Naive B cell (primary cell): ENCODE measurements at places on chromosomes 4 and X.

DNA sequence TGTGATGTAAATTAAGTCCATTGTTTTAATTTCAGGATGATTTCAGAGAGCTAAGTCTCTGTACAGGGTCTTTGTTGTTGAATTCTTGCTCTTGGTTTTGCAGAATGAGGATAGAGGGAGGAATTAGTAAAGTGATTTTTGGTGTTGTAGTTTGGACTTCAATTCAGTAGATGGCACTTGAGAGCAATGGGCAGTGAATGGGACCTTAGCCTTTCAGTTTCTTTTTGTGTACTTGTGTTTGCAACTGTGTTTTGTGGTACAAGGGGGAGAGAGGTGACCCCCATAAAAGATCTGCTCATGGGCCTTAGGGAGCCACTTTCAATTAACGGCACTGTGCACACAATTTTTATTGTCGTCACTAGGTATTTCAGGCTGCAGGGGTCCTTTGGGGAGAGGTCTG, 340.0 kb downstream of the DCAF12L2 start:
- no peak for DNase-seq

GRCh38 chr4:158033416-158034120, 139.3 kb downstream of the GASK1B start:
- no peak for DNase-seq

- DNase-seq, result peak; percentile 27
These were observed 46.3 kb downstream of the RASSF6 start for GRCh38 chr4:73573794-73574528.

DNA sequence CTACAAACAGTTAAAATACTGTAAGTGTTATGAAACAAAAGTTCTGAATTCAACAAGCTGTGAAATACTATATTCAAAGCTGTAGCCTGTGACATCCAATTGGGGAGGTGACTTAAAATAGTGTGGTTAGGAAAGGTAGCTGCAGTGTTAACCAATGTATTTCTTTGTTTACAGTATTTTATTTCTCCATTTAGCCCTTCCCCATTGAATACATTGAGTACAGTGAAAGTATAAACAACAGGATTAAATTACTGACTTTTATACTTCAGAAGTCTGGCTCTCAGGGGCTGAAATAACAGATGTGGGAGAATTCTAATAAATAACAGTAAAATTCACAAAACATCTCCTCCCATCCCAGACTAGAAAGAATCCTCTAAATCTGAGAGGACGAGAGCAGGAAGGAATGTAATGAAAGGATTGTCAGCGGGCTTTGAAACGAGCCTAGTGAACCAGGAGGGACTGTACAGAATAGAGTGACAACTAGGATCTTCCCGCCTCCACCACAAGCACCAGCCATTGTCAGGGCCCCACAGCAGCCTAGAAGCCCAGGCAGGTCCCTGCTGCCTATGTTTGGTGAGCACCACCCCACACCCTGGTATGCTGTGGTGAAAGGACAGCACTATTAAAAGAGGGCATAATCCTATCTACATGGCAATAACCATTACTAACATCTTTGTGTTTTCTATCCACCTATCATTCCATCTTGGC, 73.7 kb downstream of the SPCS3 start:
- no peak for DNase-seq

- no peak for DNase-seq
These were observed 63.5 kb downstream of the ENPP6 start for GRCh38 chr4:184154199-184154598.

DNA sequence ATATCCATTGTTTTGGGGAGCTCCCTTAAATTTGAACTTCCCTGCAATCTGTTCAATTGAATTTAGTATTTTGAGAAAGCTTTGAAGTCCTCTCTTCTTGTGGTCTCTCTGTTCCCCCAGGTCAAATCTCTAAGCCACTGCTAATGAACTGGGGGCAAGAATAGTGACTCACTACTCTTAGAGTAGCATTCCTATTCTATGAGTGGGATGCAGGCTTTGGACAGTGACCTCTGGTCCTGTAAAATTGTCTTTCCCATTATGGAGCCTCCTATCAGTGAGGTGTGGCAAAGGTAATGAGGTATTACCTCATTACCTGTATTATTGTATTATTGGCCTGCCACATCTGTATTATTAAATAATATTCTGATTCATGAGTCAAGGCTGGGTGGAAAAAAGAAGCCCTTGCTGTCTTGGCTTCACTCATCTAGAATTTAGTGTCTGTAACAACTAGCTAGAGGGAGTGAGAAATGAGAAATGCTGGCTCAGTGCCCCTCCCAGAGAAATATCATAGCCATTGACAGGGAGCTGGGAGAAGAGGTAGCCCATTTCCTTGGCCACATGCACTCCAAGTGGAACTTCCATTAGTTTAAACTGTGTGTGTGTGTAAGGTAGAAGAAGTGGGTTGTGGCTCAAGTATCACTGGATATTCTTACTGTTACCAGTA, 393.9 kb upstream of the CTSO start:
- no peak for DNase-seq

DNA sequence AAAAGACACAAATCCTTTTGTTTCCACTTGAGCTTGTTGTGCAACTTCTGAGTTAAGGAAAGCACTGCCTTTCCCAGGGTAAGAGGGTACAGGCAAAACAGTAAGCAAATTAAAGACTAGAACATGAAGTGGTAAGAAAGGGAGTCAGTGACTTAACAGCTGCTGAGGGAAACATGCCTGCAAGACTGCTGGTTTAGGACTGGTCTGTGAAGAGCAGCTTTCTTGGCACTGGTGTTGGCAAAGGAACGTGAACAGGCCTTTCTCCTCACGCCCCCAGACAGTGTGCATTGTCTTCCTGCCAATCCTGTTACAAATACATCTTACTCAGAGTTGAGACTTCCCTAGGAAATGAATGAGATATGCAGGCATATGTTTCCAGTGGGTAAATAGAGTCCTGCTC, 2.6 kb downstream of the LHFPL1 start:
- no peak for DNase-seq

DNA sequence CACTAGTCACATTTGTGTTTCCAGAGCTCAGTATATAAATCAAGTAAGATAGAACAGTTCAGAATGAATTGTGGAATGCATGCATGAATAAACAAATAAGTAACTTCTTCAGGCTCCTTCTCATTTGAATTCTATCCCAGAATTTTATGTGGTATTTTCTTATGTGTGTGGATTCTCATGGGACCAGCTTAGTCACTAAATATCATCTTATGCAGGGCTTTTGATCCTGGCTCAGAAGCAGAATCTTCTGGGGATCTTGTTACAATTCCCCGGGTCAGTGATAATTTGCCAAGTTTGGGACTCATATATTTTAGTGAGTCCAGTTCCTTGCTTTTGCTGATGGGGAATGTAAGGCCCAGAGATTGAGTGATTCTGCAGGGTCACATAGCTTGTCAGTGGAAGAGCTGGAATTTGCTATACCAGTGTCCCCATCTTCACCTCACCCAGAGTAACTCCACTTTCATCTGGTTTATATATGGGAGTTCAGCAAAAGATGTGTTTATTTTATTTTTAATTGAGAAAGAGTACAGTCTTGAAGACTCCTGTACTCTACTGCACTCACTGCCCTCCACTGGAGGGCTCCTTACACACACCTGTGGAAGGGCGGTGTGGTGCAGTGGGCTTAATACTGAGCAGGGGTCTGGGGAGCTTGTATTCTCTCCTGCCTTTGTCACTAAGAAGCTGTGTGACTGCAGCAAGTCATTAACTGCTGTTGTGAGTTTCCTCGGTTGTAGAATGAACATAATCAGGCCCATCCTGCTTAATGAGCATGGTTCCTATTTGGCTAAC, 198.2 kb upstream of the CXorf66 start:
- DNase-seq, result no peak

- DNase-seq, result no peak
These were observed 190.6 kb upstream of the RBPJ start for GRCh38 chr4:26130173-26130572.

DNA sequence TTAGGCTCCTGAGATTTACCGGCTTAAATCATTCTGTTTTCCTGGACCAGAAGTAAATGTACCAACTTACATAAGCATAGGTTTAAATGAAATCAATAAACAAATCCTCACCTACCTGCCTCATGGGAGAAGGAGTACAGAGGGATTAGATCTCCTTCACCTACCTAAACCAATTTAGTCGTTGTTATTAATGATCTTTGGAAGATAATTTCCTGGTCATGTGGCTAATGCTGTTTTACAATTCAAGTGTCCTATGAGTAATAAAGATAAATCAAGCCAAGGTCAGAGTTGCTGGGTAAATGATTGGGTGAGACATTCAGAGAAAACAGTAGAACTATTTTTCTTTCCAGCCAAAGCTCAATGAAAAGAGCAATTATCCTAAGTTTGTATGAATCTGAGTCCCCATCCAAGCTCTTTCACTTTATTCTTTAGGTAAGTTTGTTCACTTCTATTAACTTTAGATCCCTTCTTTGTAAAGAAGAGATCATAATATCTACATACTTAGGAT, 423.0 kb upstream of the FAM241A start:
- no peak for DNase-seq

GRCh38 chr4:71229477-71230270, 109.1 kb upstream of the SLC4A4 start:
- DNase-seq, result no peak

GRCh38 chrX:118847676-118848075, 24.1 kb downstream of the ZCCHC12 start:
- peak; percentile 39 for DNase-seq

GRCh38 chrX:137236837-137237236, 203.0 kb upstream of the GPR101 start:
- no peak for DNase-seq

DNA sequence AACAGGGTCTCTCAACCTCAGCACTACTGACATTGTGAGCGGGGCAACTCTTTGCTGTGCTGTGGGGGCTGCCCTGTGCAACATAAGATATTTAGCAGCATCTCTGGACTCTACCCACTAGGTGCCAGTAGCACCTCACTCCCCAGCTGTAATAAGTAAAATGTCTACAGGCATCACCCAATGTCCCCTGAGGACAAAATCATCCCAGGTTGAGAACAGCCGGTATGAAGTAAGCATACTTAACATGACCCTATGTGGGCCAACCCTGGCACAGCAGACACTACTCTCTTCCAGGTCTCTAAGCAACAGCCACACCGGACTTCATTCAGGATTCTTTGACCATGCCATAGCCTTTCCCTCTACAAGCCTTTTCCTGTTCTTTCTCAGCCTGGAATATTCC, 10.5 kb upstream of the MGST2 start:
- no peak for DNase-seq

DNA sequence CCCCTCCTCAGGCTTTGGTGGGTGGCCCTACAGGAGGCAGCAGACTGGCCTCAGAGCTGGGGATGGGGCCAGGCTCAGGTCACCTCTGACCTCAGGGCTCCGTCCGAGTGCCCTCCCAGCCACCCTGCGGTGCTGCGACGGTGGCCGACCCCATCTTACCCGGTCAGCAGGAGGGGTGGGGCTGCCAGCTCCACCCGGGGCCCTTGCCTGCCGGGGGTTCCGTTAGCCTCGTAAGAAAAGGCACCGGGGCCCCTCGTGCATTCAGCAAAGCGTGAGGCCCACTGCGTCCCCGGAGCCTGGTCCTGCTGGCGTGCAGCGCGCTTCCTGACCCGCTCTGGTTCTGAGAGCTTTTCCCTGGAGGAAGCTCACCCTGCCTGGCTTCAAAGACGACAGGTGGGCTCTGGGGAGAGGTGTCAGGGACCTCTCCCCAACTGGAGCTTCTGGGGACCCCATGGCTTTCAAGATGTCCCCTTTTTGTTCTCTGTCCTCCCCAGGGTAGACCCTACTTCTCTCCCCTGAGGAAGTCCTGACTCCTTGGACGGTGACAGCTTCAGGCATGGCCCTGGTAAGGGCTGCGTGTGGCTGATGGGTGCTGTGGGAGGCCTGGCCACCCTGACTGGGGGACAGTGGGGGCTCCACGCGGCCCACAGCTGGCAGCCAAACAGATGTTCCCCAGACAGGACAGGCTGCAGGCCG, 15.9 kb downstream of the FGFRL1 start:
- no peak for DNase-seq

DNA sequence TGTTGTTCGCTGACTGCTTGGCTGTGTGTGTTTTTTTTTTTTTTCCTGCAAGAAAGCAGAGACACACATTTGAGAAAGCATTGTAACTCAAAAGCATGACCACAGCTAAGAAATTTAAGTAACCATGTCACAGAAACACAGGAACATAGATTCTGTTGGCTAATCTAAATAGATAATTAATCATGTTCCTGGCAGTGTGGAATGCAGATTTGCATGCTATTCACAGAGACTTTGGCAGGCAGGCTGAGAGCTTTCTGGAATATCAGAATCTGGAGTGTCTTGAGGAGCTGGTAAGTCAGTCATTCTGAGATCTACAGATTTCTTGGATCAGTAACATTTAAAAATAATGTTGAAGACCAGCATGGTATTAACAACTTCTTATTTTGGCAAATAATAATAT, 33.2 kb upstream of the SMS start:
- no peak for DNase-seq

DNA sequence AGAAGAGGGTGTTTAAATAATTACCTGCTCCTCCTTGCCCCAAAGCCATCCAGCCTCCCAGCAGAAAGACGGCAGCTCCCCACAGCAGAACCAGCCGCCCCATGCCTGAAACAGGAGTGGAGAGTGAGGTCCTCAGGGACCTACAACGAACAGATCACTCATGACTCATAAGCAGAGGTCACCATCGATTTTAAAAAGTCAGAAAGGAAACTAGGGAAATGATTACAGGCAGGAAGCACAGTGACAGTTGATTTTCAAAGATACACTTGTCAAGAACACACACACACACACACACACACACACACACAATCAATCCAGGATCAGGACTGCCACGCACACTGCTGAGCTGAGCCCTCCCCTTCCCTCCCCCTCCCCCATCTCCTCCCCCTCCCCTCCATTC, at the start of gene CRLF2:
CRLF2 (minus strand) TSS at position 118 of the 400 bp plus-strand sequence; CDS start at position 103, 15 bp downstream.
- no peak for DNase-seq

GRCh38 chr4:182918791-182919302, 1.7 kb upstream of the DCTD start:
- DNase-seq, result no peak
